ENCODE measurements at places on chromosomes 12 and 14. TPM values are rescaled to one million over a fixed set of nuclear protein-coding genes. Genes with fewer than 3 reads are reported as not detected.

Gene ART4
- total RNA-seq: 2.8 TPM

Gene CEBPE
- total RNA-seq: not detected

Gene OR4K2
- not detected for total RNA-seq

DNA sequence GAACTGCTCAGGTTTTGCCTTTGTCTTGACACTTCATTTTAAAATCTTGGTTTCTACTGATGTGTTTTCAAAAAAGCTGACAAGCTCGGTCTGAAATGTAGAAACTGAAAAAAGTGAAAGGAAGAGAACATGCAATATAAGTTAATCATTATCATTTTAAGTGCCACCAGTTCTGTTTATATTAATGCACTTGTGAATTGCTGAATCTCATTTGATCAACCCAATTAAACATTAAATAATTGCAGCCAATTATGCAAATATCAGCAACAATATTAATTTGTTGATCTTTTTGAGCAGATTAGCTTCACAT, 133.8 kb downstream of the BCAT1 start:
- DNase-seq: no peak

- DNase-seq: peak; percentile 90
Measured at GRCh38 chr14:75307700-75308379, 29.2 kb downstream of the FOS start.

GRCh38 chr12:64566831-64567517, 43.3 kb upstream of the RASSF3 start:
- DNase-seq: no peak

- no peak for DNase-seq
Measured at GRCh38 chr12:126518596-126519200, 1453.5 kb downstream of the AACS start.

Gene GRIP1
- total RNA-seq: 4.1 TPM

DNA sequence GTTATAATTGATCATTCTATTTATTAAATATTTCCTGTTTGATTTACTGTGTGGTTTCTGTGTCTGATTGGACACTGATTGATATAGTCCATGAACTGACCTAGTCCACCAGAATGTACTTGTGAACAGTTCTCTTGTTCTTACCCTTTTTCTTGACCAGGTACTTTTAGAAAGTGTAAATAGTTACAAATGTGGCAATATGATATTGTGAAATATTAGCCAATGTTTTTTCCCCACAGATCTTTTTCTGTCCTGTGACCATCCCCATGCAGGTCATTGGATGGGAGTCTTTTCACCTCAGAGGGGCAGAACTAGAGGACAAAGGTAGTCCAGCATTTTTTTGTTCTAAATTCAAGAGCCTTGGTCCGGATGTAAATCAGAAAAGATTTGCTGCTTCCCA, 8.3 kb upstream of the CRY1 start:
- no peak for DNase-seq

Gene SPIC
- not detected for total RNA-seq

GRCh38 chr12:127761880-127762279, 505.1 kb upstream of the TMEM132C start:
- no peak for DNase-seq

Gene FSCB
- total RNA-seq: not detected

- DNase-seq: no peak
Measured at GRCh38 chr14:65444230-65444629, 31.7 kb downstream of the FUT8 start.

DNA sequence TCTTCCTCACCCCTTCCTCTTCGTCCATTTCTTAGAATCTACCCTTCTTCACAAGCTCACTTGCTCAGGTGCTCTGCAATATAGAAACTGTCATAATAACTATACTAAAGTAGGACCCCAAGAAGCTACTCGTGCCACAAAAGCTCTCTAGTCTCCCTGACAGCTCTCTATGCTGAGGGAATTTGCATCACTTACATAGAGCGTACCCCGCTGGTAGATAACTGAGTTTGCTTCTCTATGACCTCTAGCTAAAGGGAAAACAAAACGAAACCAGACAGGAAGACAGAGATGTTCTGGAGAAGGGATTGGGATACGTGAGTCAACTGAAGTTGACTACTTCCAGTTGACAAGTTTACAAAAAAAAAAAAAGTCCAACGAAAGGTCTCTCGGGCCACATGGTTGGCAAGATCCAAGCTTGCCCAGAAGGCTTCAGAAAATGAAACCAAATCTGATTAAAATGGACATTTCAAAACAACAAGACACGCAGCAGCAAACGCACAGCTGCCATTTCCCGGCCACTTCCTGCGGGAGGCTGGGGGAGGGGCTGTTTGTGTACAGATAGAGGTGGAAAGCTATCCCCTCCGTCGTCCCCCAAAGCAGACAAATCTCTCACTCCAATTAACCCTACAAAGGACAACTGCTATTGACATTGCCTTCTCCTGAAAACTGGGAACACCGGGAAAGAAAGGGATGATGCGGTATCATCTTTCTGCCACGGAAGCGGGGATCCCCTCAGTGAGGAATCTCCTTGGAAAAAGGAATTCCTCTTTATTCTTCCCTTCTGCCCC, 1.3 kb downstream of the BAZ2A start:
- peak; percentile 80 for DNase-seq

GRCh38 chr12:116148844-116149243, 128.6 kb downstream of the MED13L start:
- no peak for DNase-seq

- DNase-seq: no peak
Measured at GRCh38 chr14:71029236-71029781, 122.0 kb downstream of the PCNX1 start.

DNA sequence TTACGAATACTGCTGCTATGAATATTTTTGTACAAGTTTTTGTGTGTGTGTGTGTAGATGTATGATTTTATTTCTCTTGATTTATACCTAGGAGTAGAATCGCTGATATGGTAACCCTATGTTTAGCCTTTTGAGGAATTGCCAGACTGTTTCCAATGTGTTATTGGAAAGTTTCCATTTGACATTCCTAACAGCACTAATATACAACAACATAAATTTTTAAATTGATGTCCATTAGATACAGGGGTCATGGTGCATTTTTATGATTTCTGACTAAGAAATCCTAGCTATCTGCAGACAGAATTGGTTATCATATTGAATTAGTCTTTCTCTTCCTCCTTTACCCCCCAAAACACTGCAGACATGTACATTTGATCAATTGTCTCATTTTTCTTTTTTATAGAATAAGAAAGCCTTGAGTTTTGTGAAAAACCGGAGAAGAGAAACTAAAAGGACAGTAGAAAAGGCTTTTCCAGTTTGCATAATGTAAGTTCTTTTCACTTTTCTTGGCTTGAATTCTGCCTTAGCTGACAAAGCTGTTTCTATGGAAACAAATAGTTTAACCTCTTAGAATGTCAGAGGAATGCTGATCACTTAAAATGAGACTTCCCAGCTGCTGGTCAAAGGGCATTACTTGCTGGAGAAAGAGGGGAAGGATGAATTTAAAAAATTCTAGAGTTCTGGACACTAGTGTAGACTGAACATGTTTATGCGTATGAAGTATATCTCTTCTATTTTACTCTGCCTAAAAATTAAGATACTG, 28.2 kb downstream of the PALS1 start:
- DNase-seq: no peak

DNA sequence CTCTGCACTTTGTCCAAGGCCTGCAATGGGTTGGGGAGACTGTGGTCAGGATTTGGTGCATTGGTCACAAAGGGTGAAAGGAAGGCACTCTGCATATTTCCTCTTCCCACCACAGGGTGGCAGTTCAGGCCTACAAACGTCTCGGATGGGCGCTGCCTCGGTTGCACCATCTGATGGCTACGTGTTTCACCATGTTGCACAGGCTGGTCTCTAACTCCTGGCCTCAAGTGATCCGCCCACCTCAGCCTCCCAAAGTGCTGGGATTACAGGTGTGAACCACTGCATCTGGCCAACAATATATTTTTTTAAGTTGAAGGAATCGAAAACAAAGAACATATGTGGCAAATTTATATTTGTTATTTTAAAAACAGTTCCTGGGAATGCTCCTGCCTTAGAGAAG, 35.1 kb downstream of the TMBIM6 start:
- peak; percentile 80 for DNase-seq

GRCh38 chr12:130281153-130281799, 56.4 kb upstream of the PIWIL1 start:
- peak; percentile 46 for DNase-seq

DNA sequence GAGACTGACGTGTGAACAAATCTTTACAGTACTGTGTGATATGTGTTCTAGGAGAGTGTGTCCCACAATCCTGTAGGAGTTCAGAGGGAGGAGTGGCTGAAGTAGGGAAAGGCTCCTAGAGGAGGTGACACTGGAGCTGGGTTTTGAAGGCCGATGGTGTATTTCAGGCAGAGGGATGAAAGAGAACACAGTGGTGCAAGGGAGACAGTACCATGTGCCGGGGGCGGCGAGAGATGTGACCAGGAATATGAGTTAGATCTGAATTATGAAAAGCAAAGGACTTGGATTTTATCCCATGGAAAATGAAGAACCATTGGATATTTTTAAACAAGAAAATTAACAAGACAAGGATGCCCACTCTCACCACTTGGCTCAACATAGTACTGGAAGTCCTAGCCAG, 77.0 kb upstream of the ESRRB start:
- DNase-seq: no peak

DNA sequence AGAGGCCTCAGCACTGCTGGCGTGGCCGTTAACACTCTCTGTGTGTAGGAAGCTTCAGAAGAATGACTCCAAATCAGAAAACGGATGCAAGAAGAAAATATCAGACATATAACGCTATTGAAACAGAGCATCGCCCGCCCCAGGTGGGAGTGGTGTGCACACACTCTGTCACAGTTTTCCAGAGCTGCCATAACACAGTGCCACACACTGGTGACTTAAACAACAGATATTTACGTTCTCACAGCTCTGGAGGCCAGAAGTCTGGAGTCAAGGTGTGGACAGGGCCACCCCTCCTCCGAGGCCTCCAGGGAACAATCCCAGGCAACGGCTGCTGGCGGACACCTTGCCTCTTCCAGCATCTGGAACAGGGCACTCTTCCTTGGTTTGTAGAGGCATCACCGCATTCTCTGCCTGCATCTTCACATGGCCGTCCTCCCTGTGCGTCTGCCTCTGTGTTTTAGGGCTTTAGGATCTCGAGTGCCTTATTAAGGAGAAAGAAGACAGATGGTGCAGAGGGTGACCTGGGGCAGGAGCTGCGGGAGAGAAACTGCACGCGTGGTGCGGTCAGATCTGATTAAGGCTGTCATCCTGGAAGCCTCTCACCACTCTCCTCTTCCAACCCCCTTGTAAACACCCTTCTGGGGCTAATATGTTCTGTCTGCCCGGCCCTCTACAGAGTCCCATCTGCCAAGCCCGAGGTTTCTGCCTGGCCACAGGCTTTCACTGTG, 141.0 kb downstream of the SLC15A4 start:
- no peak for DNase-seq

Gene SLC7A7
- 4.6 TPM for total RNA-seq

DNA sequence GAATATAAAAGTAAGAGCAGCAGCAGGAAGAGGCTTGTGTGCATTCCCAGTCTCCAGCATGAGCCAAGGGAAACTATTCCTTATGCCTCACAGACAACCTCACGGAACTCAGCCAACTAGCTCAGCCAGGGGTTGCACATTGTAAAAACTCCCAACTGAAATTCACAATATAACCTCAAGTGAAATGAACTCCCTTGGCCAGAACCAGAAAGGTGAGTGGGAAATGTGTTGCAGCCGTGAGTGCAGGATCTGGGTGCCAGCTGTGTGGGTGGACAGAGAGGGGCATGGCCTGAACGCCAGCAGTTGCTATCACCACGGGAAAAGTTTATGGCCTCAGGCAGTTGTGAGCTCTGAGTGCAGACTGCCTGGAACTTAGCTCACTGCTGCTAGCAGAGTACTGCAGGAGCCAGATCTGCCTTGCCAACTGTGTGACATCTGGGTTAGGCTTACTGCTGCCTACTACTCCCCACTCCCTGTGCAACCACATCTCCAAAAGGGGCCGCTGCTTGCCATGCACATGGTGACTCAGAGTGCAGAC, 2.3 kb upstream of the CLEC1A start:
- no peak for DNase-seq

Gene INSM2
- total RNA-seq: not detected

GRCh38 chr14:54622192-54622958, 55.4 kb downstream of the SAMD4A start:
- no peak for DNase-seq

DNA sequence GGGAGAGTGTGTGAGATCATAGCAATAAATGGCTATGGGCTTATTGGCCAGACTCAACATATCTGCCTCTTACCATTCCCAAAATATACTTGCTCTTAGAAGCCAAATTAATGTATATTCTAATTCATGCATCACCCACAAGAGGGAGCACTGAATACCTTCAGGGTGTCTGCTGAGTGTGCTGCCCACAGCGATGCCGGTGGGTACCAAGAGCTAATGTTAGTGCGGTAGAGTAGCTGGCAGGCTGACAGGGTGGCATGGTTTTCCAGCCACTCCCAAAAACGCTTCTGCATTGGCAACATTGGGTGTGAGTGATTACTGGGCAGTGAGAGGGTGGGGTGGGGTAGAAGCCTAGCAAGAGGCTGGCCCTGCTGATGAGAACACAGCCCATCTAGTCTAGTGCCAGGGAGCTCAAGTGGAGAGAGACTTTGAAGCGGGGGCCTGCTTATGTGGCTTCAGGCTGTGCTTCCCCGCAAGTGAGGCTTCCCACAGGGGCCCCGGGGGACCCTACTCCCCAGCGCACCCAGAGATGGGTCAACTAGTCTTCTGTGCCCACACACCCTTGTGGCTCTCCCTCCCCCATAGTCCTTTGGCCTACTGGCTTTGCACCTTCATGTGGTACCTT, 9.2 kb upstream of the PLEKHD1 start:
- no peak for DNase-seq

DNA sequence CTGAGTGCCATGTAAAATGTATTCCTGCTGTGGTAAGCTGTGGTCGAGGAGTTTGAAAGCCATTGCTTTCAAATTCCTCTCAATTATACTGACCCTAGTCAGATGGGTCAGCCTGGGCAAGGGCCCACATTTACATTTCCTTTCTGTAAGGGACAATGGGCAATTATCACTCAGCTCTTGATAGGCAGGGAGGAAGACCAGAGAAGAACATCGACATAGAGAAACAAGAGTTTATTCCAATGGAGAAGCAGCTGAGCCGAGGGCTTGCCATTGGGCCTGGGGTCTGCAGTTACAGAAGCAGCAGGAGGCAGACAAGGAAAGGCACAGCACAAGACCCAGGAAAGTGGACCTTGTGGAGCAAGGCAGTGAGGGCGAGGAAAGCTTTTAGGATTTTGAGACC, 9.7 kb downstream of the NRIP2 start:
- DNase-seq: no peak

DNA sequence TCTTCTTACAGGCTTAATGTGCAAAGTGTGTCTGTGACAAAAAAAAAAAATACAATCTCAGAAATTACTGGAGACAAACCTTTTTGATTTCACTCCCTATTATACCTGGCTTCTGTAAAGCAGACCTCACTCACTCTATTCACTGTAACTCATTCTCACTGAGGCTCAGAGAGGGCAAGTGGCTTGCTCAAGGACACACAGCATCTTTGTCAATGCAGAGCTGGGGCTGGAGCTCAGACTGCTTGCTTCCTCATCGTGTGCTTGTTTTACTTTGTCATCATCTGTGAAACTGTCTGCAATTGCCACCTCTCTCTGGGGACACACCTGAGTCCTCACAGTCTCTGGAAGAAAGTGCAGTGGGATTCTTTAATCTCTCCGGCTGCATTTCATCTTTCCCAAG, 120.0 kb downstream of the PTPN11 start:
- no peak for DNase-seq

- no peak for DNase-seq
Measured at GRCh38 chr12:52542785-52543318, 10.1 kb downstream of the KRT71 start.
